Caco-2 (cell line): ENCODE measurements at places on chromosomes 5 and 9. TPM values are rescaled to one million over a fixed set of nuclear protein-coding genes. Genes with fewer than 3 reads are reported as not detected.

- no peak for DNase-seq
Measured at GRCh38 chr5:71706906-71707305, 12.2 kb upstream of the CARTPT start.

DNA sequence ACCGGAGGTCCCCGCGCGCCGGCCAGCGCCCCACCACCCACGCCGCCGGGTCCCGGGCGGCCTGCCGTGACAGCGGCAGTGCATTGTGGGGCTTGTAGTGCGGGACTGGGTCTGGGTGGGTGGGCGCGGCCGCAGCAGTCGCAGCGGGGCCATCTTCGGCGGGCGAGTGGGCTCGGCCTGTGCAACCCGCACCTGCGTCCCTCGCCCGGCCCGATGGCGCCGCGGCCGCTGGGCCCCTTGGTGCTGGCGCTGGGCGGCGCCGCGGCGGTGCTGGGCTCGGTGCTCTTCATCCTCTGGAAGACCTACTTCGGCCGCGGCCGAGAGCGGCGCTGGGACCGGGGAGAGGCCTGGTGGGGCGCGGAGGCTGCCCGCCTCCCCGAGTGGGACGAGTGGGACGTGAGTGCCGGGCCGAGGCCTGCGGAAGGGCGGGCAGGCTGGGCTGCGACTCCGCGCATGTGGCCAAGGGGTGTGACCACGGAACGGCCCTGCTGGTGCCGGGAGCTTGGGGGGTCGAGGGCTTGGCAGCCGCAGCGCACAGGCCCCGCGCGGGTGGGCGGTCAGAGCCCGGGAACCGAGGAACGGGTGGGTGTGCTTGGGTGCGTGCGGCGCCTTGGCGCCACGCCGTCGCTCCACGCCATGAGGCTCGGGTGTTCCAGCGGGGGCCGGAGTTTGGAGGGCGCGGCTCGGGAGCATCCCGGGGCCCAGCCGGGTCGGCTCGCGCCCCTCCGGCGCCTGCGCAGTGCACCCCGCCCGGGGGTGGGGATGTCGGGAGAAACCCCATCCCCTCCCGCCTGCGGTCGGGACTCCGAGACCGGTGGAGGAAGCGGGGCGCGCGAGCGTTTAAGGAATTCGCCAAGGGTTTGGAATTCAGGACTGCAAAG is at the start of gene ARL10:
ARL10 (plus strand) TSS at position 137 of the 881 bp plus-strand sequence; CDS start at position 214, 77 bp downstream.
- DNase-seq, result peak; percentile 39

DNA sequence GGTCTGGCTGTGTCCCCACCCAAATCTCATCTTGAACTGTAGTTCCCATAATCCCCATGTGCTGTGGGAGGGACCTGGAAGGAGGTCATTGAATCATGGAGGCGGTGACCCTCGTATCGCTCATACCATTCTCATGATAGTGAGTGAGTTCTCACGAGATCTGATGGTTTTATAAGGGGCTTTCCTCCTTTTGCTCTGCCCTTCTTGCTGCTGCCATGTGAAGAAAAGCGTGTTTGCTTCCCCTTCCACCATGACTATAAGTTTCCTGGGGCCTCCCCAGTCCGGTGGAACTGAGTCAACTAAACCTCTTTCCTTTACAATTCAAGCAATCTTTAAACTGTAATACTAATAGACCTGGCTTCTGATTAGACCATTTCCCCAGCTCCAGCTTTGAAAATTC is 92.2 kb upstream of the SARDH start:
- DNase-seq, result no peak

GRCh38 chr9:33458444-33458843 is 11.1 kb upstream of the AQP3 start:
- DNase-seq, result no peak

DNA sequence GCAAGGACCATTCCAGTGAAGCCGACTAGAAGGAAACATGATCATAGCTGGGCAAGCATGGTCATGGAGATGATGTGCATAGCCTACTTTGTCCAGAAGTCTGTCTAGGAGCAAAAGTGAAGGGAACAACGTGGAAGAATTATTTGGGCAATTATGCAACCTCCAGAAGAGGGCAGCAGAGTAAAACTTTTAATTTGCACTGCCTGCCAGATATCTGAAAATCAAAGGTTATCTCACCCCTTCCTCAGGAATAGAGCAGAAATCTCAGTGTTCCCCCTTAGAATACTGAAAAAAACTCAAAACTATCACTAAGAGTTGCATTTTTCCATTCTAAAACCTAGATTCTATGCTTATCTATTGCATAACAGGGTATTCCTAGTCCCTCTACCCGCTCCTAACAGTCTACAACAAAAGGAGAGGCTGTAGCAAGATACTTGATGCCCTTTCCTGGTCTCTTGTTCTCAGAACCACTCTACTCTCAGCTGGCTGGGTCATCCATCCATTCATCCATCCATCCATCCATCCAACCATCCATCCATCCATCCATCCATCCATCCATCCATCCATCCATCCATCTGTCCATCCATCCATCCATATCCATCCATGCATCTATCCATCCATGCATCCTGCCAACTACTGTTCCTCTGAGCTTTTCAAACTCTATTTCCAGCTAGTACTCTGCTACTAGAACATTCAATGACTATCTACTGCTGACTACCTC is 8.4 kb upstream of the SETD9 start:
- no peak for DNase-seq

- no peak for DNase-seq
Measured at GRCh38 chr9:135443797-135444425, 35.7 kb upstream of the PPP1R26 start.

- no peak for DNase-seq
Measured at GRCh38 chr5:169248550-169248949, 52.4 kb downstream of the SLIT3 start.

- DNase-seq, result no peak
Measured at GRCh38 chr5:154202379-154203260, 12.1 kb downstream of the GALNT10 start.

DNA sequence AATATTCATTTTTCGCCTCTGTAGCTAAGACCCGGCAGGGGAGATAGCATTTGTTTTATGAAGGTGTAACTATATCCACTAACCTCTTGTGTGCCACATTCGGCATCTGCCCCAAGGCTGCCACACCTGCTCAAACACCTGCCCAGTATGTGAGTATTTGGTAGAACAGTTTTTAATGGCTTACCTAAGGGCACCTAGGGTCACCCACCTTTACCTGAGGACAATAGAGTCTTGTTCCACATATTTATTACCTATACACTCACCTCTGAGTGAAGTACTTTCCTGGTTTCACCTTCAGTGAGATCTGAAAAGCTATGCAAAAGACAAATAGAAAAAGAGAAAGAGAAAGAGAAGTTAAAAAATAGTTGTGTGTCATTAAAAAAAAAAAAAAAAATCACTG is 68.0 kb upstream of the PIP5K1B start:
- no peak for DNase-seq

DNA sequence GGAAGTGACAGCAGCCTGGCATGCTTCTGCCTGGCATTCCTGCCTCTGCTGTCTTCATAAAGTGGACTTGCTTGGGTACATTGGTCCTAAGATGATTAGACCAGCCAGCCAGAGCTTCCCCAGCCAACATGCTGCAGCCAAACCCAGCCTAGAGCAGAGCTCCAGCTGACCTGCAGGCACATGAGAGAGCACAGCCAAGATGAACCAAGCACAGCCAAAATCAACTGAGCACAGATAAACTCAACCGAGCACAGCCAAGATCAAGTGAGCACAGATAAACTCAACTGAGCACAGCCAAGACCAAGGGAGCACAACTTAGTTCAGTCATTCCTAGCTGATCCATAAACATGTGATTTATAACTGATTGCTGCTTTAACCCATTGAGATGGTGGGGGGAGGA is 266.5 kb downstream of the MSX2 start:
- DNase-seq, result no peak

DNA sequence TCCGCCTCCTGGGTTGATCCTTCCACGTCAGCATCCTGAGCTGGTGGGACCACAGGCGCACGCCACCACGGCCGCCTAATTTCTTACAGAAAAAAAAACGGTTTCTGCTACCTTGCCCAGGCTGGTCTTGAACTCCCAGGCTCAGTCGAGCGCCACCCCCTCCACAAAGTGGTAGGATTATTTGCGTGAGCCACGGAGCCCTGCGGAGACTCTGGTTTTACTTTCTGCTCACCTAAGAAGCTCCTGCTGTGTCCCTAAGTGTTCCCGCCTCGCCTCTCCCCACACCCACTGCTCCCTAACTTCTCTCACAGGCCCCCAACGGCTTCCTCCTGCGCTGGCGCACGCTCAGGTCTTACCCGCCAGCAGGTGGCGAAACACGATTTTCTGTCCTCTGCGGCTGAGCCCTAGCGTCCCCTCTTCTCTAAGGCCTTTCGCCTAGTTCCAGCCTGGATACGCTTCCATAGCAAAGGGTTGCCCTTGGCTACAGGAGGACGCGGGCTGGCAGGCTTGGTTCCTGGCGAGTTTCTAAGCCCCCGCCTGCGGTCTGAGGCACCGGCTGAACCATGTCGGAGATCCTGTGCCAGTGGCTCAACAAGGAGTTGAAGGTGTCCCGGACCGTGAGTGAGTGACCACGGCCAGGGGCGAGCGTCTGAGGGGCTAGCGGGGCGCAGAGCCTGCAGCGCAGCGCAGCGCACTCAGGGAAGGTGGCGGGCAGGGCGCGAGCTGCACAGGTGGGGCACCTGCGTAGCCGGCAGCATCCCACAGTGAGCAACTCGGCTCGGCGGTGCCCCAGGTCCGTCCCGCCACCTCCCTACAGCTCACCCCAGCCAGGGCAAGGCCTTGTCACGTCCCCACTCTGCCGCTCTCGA is at the start of gene SPEF2:
SPEF2 (plus strand) TSS at position 429 of the 869 bp plus-strand sequence; CDS start at position 564, 135 bp downstream.
- DNase-seq, result peak; percentile 85

DNA sequence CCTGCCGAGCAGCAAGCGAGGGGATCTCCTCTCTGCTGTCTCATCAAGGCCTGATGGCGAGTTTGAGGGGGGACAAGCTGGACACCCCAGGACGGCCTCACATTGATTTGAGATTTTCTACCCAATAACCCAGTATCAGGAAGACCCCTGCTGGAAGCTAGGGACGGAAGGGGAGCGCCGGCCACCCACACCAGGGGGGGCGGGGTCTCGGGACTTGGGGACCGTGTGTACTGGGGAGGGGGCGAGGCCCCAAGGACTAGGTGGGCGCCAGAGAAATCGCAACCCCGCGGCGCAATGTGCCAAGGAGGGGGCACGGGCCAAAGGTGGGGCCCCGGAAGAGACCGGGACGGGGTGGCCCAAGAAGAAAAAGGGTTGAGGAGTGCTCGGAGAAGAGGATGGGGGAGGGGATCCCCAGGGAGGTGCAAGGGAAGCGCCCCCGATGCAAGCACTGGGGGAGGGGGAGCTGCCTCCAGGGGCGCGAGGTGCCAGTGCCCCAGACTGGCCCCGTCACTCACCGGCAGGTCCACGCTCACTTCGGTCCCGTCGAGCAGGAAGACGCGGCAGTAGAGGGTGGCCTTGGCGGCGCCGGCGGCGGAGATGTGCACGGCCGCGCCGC is 1.1 kb downstream of the EPB41L4B start:
- peak; percentile 38 for DNase-seq

GRCh38 chr9:2800394-2801179 is 43.3 kb downstream of the PUM3 start:
- no peak for DNase-seq

- no peak for DNase-seq
Measured at GRCh38 chr5:66324357-66324756, 180.3 kb downstream of the SREK1 start.

- DNase-seq, result no peak
Measured at GRCh38 chr9:91837981-91838731, 111.9 kb downstream of the ROR2 start.

- no peak for DNase-seq
Measured at GRCh38 chr9:76913467-76913866, 7.6 kb upstream of the PRUNE2 start.

DNA sequence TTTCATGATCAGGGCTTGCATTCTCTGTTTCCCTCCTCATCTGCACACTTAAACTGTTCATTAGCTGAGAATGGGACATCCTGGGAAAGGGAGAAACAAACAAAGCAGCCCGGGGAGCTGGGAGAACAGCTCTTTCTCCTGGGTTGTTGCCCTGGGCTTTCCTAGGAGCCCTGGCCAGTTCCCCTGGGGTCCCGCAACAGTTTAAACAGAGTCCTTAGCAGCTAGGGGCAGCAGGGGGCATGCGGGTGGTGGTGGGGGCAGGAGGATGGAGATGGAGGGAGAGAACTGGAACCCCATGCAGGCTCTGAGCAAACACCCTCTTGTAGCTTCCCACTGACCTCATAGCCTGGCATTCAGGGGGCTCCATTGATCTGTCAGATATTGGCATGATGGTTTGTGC is 209.1 kb upstream of the TBCA start:
- no peak for DNase-seq

DNA sequence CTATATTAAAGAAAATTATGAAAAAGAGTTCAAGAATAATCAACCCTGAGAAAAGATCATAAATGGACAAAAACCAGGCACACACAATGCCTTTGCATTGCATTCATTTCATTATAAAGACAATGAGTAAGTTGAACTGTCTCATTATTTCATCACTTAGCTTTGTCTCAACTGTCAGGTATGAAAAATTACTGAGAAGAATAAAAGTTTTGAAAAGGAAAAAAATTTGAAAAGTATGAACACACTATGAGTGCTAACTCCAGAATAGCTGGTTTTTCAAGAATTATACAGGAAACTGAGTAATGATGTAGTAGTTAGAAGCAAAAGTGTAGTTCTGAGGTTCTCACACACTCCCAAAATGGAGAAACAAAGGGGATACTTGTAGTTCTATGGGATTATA is 16.3 kb upstream of the ANXA1 start:
- no peak for DNase-seq

GRCh38 chr5:119694284-119694683 is 64.9 kb downstream of the FAM170A start:
- no peak for DNase-seq

- no peak for DNase-seq
Measured at GRCh38 chr5:2240118-2240904, 357.6 kb upstream of the IRX4 start.

DNA sequence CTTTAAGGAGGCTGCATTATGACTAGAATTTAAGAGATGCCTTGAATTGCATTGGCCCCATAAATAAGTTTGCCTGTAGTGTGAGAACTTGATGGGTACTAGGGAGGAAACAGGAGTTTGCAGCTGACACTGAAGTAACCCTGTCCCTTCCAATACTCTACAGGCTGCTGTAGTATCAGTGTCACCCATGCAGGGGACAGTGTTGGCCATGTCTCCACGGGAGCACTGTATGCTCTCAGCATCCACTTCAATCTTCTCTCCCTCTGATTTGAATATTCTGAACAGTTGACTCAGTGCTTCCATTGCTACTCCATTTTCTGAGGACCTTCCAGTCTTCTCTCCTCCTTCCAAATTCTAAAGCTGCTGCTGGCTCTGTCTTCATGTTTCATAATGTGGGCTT is 11.4 kb upstream of the IFNA14 start:
- DNase-seq, result no peak

DNA sequence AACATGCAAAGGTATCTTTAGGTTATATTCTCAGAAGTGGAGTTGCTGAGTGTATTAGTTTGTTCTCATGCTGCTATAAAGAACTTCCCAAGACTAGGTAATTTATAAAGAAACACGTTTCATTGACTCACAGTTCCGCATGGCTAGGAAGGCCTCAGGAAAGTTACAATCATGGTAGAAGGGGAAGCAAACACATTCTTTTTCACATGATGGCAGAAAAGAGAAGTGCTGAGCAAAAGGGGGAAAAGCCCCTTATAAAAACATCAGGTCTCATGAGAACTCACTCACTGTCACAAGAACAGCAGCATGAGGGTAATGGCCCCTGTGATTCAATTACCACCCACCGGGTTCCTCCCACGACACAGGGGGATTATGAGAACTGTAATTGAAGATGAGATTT is 163.6 kb upstream of the PRLR start:
- DNase-seq, result no peak

The FEM1C gene
- total RNA-seq, result 11.1 and 11.8 TPM in 2 replicates

The SKIC3 gene
- total RNA-seq, result 75.6 and 78.4 TPM in 2 replicates

The CTNNA1 gene
- 392 and 403 TPM in 2 replicates for total RNA-seq

The N4BP3 gene
- 2.9 and 3.2 TPM in 2 replicates for total RNA-seq

The GNA14 gene
- total RNA-seq, result not detected in 2 replicates

The ARID3C gene
- not detected in 2 replicates for total RNA-seq

The PITX1 gene
- total RNA-seq, result 114 and 117 TPM in 2 replicates

The ECM2 gene
- total RNA-seq, result not detected in 2 replicates

The FAM200C gene
- 3.2 TPM in 2 replicates for total RNA-seq
